ENCODE measurements at places on chromosomes 7 and 10.

GRCh38 chr7:114375907-114376306, 38.7 kb upstream of the FOXP2 start:
- no peak for DNase-seq

- no peak for DNase-seq
Measured at GRCh38 chr7:110835218-110835617, 255.7 kb upstream of the LRRN3 start.

DNA sequence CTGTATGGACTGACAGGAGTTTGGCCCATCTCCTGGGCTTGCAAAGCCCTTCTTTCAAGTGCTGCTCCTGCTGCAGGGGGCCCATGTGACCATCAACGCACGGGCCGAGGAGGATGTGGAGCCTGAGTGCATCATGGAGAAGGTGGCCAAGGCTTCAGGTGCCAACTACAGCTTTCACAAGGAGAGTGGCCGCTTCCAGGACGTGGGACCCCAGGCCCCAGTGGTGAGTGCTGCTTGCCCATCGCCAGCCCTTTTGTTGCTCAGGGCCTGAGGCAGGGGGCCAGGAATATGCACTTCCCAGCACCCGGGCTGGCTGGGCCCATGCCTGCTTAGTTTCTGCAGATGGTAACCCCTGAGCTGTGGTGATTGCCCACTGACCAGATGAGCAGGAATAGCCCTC, 8.7 kb downstream of the PGAM2 start:
- no peak for DNase-seq

GRCh38 chr7:54705436-54705835, 53.6 kb downstream of the SEC61G start:
- DNase-seq, result no peak

DNA sequence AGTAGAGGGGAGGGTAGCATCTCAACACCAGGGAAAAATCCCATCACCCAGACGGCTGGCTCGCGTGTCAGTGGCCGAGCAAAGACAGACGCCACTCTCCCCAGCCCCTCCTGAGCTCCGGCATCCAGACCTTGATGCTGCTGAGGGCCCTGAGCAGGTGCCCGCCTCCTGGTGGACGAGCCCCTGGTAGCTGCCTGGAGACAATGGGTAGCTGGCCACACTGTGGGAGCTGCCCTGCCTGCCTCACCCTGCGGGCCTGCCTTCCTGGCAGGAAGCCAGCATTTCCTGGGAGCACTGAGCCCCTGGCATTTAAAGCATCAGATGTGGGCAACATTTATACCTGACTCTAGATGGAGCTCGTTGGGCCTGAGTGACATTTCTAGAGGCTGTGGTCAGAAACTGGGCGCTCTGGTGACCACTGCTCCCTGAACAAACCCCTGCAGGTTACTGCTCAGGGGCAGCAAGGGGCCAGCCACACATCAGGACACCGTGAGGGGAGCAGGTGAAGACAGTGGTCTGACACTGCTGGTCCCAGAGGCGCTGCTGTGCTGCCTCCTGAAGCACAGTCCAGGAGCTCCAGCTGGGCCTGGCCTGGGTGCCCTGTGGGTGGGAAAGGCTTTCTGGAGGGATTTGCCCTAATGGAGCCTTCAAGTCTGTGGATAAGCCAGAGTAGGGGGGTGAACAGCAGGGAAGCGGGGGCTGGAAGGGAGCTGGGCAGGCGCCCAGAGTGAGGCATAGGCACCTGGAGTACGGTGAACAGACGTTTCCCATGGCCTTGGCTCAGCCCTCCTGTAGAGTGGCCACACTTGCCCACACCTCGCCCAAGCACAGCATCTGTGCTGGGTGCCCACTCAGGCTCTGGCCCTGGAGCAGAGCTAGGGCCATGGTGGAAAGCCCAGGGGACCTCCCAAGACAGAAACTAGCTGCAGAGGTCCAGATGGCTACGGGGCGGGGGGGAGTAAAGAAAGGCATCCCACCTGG, 138.7 kb downstream of the MAPK8 start:
- peak; percentile 17 for DNase-seq

- no peak for DNase-seq
Measured at GRCh38 chr10:67087135-67087425, 161.2 kb downstream of the LRRTM3 start.

- no peak for DNase-seq
Measured at GRCh38 chr10:132304756-132305509, 2.8 kb downstream of the STK32C start.

All from AG20443 (cell line).